HCT116 (cell line): ENCODE measurements at places on chromosomes 5 and 9. TPM values are rescaled to one million over a fixed set of nuclear protein-coding genes. Genes with fewer than 3 reads are reported as not detected.

Gene GOLGA2
- total RNA-seq, result 67.0 TPM

Gene SLC12A7
- total RNA-seq, result 29.6 TPM

Gene GMCL2
- total RNA-seq, result not detected

Gene SCAI
- total RNA-seq, result 14.0 TPM

Gene EIF4EBP3
- total RNA-seq, result 6.0 TPM

Gene PCDH1
- 24.2 TPM for total RNA-seq

Gene SLC25A46
- total RNA-seq, result 25.9 TPM

Gene CKMT2
- total RNA-seq, result not detected

Gene EDIL3
- total RNA-seq, result 0.32 TPM

Gene TAF11L10
- total RNA-seq, result not detected

Gene LEAP2
- 1.2 TPM for total RNA-seq

Gene SPINK13
- not detected for total RNA-seq

Gene BSPRY
- total RNA-seq, result 22.7 TPM

Gene NDUFS6
- 43.8 TPM for total RNA-seq

Gene C9orf152
- total RNA-seq, result not detected

Gene PHYHD1
- 0.32 TPM for total RNA-seq

Gene IL4
- not detected for total RNA-seq

Gene GABRA6
- total RNA-seq, result not detected

Gene ARSI
- total RNA-seq, result 0.07 TPM

Gene COL15A1
- total RNA-seq, result 0.15 TPM

Gene MARCOL
- not detected for total RNA-seq

Gene PLEKHG4B
- total RNA-seq, result 0.02 TPM

Gene CATSPER3
- total RNA-seq, result 1.7 TPM

Gene SPATA6L
- 0.57 TPM for total RNA-seq

Gene ECM2
- not detected for total RNA-seq

Gene MYMK
- total RNA-seq, result not detected
